Activated CD8-positive, alpha-beta T cell treated with anti-CD3 and anti-CD28 coated beads, Interleukin-2, amount 10 ng/mL, durations not matched to agents 7 days and 5 days (primary cell): ENCODE measurements at places on chromosomes 13 and 19. TPM values are rescaled to one million over a fixed set of nuclear protein-coding genes. Genes with fewer than 3 reads are reported as not detected.

DNA sequence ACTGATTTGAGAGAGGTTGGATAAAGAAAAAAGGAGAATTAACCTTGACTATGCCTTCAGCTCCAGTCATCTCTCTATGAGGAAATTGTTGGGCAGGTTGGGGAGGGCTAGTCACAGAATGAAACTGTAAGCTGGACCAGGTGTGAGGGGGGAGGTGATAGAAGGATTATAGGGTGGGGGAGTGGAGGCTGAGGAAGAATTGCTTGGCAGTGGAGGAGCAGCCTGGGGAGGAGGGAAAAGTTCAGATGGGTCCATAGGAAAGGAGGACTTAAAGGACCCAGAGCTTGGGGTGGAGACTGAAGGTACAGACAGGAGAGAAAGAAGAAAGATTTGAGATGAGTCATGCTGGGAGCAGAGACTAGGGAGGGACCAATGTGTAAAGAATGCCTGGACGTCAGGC lies 8.2 kb upstream of the ZNF431 start:
- H3K4me3 ChIP-seq = no peak overlapping the region
- DNase-seq = no peak
- H3K36me3 ChIP-seq = peaks cover 5% of the 10 kb centered on the region
- no peaks in the 10 kb centered on the region for H3K27me3 ChIP-seq

CD177 gene
- not detected for total RNA-seq

DNA sequence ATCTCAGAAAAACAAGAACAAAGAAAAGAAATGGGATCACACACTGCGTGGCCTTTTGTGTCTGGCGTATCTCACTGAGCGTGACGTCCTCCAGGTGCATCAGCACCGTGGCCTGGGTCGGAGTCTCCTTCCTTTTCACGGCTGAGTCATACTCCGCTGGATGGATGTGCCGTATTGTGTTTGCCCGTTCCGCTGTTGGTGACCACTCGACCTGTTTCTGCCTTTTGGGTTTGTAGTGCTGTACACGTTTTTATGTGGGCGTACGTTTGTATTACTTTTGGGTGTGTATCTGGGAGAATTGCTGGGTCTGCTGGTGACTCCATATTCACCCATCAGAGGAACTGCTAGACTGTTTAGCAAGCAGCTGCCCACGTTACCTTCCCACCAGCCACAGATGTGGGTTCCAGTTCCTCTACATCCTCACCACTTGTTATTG lies 11.4 kb downstream of the ARID3A start:
- no peak overlapping the region for H3K4me3 ChIP-seq
- H3K4me1 ChIP-seq = peaks cover 52% of the 10 kb centered on the region
- peaks cover 13% of the 10 kb centered on the region for H3K27me3 ChIP-seq
- DNase-seq = peak; percentile 86
- H3K36me3 ChIP-seq = peaks cover 30% of the 10 kb centered on the region

ZSCAN4 gene
- not detected for total RNA-seq

TMEM143 gene
- total RNA-seq = 19.4 TPM

- H3K4me3 ChIP-seq = no peak overlapping the region
- peaks cover 8% of the 10 kb centered on the region for H3K27me3 ChIP-seq
- DNase-seq = no peak
Observed at GRCh38 chr13:48853728-48854102, 122.0 kb upstream of the FNDC3A start.

UNC13A gene
- total RNA-seq = 0.03 TPM

DNA sequence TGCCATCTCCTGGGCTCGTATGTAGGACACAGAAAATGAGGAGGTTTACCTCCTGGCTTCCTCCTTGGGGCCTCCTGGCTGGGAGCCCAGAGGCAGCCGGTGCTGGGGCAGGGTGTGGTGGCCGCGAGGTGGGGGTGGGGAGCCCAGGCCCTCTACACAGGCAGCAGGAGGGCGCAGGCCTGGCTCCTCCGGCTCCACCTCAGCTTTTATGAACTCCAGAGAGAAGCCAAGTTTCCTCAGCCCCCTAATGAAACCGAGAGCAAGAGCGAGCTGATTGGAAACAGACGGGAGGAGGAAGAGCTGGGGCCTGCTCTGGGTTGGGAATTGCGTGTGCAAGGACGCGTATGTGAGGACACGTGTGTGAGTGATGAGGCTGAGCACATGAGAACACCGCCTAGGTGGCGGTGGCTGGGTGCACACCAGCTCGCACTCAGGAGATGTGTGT lies 23.1 kb downstream of the LYL1 start:
- no peaks in the 10 kb centered on the region for H3K27me3 ChIP-seq
- no peak for DNase-seq
- no peak overlapping the region for H3K27ac ChIP-seq
- no peaks in the 10 kb centered on the region for H3K4me1 ChIP-seq

ZNF566 gene
- 6.2 TPM for total RNA-seq

DNA sequence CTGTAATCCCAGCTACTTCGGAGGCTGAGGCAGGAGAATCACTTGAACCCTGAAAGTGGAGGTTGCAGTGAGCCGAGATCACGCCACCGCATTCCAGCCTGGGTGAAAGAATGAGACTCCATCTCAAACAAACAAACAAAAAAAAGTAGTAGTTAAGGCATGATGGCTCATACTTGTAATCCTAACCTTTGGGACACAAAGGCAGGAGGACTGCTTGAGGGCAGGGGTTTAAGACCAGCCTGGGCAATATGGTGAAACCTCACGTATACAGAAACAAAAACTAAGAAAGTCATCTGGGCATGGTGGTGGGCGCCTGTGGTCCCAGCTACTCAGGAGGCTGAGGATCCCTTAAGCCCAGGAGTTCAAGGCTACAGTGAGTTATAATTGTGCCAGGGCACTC lies 1.8 kb downstream of the DNMT1 start:
- H3K27me3 ChIP-seq = no peaks in the 10 kb centered on the region
- H3K4me3 ChIP-seq = peak overlapping the region; percentile 89
- peak overlapping the region; percentile 43 for H3K27ac ChIP-seq

- no peaks in the 10 kb centered on the region for H3K27me3 ChIP-seq
- no peak overlapping the region for H3K27ac ChIP-seq
- H3K4me3 ChIP-seq = no peak overlapping the region
- H3K4me1 ChIP-seq = no peaks in the 10 kb centered on the region
- H3K36me3 ChIP-seq = no peaks in the 10 kb centered on the region
Observed at GRCh38 chr19:13700621-13701020, 63.7 kb upstream of the MRI1 start.

FXYD1 gene
- total RNA-seq = 1.3 TPM

DNA sequence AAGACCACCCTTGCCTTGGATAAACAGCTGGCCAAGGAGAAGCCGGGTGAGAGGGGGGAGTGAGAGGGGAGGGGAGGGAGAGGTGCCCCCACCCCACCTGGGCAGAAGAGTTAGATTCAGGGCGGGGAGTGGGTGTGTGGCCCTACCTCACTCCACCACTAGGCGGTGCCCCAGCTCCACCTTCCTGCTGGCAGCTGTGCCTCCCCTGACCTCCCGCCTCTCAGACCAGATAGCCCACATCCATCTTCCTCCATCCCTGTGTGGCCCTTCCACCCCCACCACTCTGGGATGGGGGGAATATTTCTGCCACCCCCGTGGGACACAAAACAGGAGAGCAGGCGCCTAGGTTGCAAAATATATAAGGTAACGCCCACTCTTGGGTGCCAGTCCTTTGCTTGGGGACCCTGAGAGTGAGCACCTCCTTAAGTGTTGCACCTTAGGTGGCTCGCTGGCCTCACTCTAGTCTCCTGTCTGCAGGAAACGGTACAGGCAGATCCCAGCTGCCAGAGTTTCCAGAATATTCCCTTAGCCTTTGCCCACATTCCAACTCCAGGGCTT lies 13.8 kb upstream of the EHD2 start:
- peaks cover 2% of the 10 kb centered on the region for H3K4me1 ChIP-seq
- peak; percentile 60 for DNase-seq
- H3K36me3 ChIP-seq = peaks cover 15% of the 10 kb centered on the region
- H3K27me3 ChIP-seq = no peaks in the 10 kb centered on the region

DNA sequence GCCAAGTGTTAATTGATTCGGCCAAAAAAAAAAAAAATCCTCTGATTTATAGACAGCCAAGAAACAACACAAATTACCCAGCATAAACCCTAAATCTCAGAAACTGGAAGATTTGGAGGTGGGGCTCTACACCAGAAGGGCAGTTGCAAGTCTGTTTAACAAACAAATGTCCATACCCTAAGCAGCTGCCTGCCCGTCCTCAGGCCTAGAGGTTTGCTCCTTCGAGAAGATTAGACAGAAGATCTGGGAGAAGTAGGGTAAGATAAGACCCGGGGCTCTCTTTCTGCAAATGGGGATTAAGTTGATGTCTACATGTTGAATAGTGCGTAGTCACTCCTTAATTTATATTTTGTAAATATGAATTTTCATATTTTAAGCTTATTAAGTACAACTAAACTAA lies 3.4 kb upstream of the N4BP2L1 start:
- H3K27ac ChIP-seq = no peak overlapping the region
- peaks cover 23% of the 10 kb centered on the region for H3K4me1 ChIP-seq
- DNase-seq = no peak
- H3K36me3 ChIP-seq = peaks cover 9% of the 10 kb centered on the region
- no peaks in the 10 kb centered on the region for H3K27me3 ChIP-seq
- no peak overlapping the region for H3K4me3 ChIP-seq

DNA sequence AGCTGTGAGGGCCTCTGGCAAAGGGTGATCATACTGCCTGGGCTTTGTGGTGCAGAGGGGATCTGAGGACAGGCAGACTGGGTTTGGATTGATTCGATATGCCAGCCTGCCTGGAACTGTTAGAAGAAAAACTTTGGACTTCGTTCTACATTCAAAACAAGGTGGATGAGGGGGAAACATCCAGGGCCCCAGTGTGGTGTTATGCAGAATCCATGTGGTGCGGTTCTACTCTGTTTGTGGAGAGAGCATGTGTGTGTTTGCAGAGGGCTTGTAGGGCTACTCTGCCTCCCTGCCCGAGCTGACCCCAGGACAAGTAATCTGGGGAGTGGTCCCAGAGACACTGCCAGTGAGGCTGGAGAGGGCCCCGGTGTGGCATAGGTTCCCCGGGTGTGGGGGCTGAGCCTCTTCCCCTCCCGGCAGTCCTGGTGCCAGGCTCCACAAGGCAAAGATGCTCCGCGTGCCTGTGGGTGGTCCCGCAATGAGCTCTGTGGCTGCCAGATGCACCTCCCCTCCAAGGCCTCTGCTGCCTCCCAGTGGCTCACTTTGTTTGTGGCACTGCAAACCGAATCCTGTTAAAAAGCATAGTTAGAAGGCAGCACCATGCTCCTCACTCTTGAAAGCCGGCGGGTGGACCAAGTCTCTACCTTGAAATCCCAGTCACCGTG lies 22.3 kb upstream of the TFDP1 start:
- no peaks in the 10 kb centered on the region for H3K36me3 ChIP-seq
- no peak overlapping the region for H3K4me3 ChIP-seq
- no peak overlapping the region for H3K27ac ChIP-seq
- DNase-seq = peak; percentile 69
- H3K27me3 ChIP-seq = peaks cover 3% of the 10 kb centered on the region

ADPRHL1 gene
- 0.73 TPM for total RNA-seq

DNA sequence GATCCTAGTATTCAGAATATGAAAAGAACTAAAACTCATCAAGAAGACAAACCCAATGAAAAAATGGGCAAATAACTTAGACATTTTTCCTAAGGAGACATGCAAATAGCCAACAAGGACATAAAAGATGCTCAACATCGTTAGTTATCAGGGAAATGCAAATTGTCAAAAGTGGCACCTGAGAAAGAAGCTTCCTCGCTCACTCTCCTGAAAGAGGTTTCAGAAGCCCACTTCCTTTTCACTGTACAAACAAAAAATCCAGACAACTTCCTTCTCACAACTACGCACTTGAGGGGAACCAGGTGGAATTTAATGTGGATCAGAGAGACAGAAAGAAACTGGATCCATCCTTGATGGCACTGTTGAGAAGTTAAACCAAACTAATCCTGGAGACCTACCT lies 41.5 kb downstream of the KLF12 start:
- no peak for DNase-seq
- no peak overlapping the region for H3K27ac ChIP-seq
- peaks cover 18% of the 10 kb centered on the region for H3K36me3 ChIP-seq
- H3K4me3 ChIP-seq = no peak overlapping the region

- no peak overlapping the region for H3K4me3 ChIP-seq
- H3K27ac ChIP-seq = no peak overlapping the region
- H3K36me3 ChIP-seq = no peaks in the 10 kb centered on the region
- no peak for DNase-seq
- peaks cover 19% of the 10 kb centered on the region for H3K27me3 ChIP-seq
- no peaks in the 10 kb centered on the region for H3K4me1 ChIP-seq
Observed at GRCh38 chr13:26923824-26924605, 163.4 kb upstream of the GPR12 start.

HS6ST3 gene
- not detected for total RNA-seq

GRCh38 chr13:48505597-48506091 lies 27.2 kb downstream of the RCBTB2 start:
- no peaks in the 10 kb centered on the region for H3K27me3 ChIP-seq
- peaks cover 90% of the 10 kb centered on the region for H3K4me1 ChIP-seq
- H3K4me3 ChIP-seq = peak overlapping the region; percentile 50
- peaks cover 89% of the 10 kb centered on the region for H3K36me3 ChIP-seq
- H3K27ac ChIP-seq = peak overlapping the region; percentile 90

- H3K4me1 ChIP-seq = no peaks in the 10 kb centered on the region
- H3K27me3 ChIP-seq = no peaks in the 10 kb centered on the region
- H3K27ac ChIP-seq = no peak overlapping the region
- no peaks in the 10 kb centered on the region for H3K36me3 ChIP-seq
- no peak overlapping the region for H3K4me3 ChIP-seq
- no peak for DNase-seq
Observed at GRCh38 chr13:92259523-92259922, 861.1 kb downstream of the GPC5 start.

DNA sequence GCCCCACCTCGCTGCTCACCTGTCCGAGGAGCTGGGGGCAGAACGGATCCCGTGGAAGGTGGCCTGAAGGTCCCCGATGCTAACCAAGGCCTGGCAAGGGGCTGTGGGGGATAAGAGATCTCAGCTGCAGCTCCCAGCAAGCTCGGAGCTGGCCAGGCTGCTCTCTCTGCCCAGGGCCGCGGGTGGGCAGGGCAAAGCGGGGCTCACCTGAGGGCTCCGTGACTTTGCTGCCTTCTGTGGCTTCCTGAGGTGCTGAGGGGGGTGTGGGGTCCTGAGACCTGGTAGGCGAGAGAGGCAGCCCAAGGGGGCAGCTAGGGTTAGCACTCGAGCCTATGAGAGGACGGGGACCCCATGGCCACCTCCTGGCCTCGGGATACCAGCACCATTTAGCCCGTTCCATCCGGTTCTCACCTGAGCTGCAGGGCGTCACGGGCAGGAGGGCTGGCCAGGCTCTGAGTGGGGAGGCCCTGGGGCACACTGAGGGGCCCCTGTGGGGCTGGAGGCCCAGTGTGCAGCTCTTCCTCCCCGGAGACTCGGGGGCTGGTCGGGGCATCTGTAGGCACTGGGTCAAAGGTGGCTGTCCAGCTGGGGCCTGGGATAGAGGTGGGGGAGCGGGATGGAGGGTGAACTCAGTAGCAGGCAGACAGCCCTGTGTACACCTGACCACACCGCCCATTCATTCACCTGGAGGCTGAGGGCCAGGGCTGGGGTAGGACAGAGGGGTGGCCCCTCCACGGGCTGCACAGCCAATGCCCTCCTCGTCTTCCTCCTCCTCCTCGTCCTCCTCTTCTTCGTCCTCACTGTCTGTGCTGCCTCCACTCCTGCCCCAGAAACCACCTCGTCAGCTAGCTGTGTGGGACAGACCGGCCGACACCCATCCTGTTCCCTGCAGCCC lies 3.1 kb upstream of the TMEM86B start:
- H3K4me3 ChIP-seq = no peak overlapping the region
- no peaks in the 10 kb centered on the region for H3K27me3 ChIP-seq
- no peaks in the 10 kb centered on the region for H3K4me1 ChIP-seq
- no peak overlapping the region for H3K27ac ChIP-seq
- H3K36me3 ChIP-seq = peaks cover 64% of the 10 kb centered on the region
